Psoas muscle (tissue), 8 donors: ENCODE measurements at places on chromosomes 5 and 9. TPM values are rescaled to one million over a fixed set of nuclear protein-coding genes. Genes with fewer than 3 reads are reported as not detected.

The FAT2 gene
- not detected for polyA plus RNA-seq

The ZNF608 gene
- polyA plus RNA-seq: 1.6 TPM

The AKNA gene
- polyA plus RNA-seq: 1.9 TPM

The PCA3 gene
- 0.07 TPM for polyA plus RNA-seq

The SLC46A2 gene
- 0.01 TPM for polyA plus RNA-seq

The PALM2AKAP2 gene
- polyA plus RNA-seq: 0.17 TPM

The WNT8A gene
- not detected for polyA plus RNA-seq

The SPINK7 gene
- not detected for polyA plus RNA-seq

The SLC22A4 gene
- polyA plus RNA-seq: 1.1 TPM

The YIPF5 gene
- polyA plus RNA-seq: 14.3 TPM

The ZNF462 gene
- 6.1 TPM for polyA plus RNA-seq

The MRRF gene
- 61.4 TPM for polyA plus RNA-seq

The CCL27 gene
- polyA plus RNA-seq: 0.21 TPM

The GLDC gene
- polyA plus RNA-seq: 1.4 TPM

The CDH9 gene
- polyA plus RNA-seq: not detected

The ORM2 gene
- 0.68 TPM for polyA plus RNA-seq

The PCDHGB7 gene
- polyA plus RNA-seq: 0.70 TPM

The GLIPR2 gene
- 3.4 TPM for polyA plus RNA-seq

The ENTREP1 gene
- 13.9 TPM for polyA plus RNA-seq

The PCDHGA5 gene
- 0.35 TPM for polyA plus RNA-seq

The HRCT1 gene
- polyA plus RNA-seq: 0.59 TPM

The C1QTNF2 gene
- polyA plus RNA-seq: 0.35 TPM

The RORB gene
- under 0.01 TPM for polyA plus RNA-seq
